ENCODE measurements at places on chromosomes 7 and 10.

GRCh38 chr7:130886438-130887135 lies 152.6 kb upstream of the KLF14 start:
- DNase-seq: no peak

DNA sequence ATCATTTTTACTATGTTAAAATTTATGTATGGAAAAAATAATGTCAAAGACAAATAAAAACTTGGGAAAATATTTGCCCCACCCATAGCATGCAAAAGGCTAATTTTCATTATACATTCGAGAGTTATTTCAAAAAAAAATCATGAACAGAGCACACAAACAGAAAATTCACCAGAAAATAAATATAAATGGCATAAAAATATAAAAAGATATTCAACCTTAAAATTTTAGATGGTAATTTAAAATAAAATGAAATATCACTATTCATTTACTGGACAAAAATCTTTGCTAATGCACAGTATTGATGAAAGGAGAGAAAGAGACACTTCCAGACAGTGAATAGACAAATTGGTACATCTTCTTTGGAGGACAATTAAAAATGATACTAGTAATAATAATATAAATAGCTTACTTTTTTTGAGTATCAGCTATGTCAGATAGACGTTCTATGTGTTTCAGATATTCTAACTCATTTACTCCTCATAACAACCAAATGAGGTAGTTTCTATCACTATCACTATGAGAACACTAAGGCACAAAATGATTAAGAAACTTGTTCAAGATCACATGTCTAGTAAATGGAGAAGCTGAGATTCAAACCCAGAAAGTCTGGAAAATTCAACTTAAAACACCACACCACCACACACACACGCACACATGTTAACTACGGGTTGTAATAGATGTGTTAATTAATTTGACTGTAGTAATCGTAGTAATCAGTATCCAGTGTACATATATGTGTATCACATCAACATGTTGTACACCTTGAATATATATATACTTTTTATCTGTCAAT lies 63.0 kb downstream of the CCDC71L start:
- no peak for DNase-seq

GRCh38 chr7:152673897-152674296 lies 2.0 kb downstream of the XRCC2 start:
- no peak for DNase-seq

DNA sequence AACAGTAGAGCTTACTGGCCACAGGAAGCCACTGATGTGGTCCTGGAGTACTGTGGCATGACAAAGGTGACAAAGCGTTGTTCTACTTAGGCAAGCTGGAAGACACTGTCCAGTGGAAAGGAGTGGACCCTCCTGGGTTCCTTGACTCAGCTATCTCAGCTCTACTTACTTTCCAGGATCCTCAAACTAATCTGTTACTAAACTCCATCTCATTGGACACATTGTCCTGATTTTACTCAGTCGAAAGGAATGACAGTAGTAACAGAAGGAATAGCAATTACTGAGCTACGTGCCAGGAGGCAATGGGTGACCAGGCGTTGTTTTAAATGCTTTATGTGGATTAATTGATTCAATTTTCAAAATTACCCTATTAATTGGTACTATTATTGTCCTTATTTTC lies 41.6 kb downstream of the ABLIM1 start:
- no peak for DNase-seq

DNA sequence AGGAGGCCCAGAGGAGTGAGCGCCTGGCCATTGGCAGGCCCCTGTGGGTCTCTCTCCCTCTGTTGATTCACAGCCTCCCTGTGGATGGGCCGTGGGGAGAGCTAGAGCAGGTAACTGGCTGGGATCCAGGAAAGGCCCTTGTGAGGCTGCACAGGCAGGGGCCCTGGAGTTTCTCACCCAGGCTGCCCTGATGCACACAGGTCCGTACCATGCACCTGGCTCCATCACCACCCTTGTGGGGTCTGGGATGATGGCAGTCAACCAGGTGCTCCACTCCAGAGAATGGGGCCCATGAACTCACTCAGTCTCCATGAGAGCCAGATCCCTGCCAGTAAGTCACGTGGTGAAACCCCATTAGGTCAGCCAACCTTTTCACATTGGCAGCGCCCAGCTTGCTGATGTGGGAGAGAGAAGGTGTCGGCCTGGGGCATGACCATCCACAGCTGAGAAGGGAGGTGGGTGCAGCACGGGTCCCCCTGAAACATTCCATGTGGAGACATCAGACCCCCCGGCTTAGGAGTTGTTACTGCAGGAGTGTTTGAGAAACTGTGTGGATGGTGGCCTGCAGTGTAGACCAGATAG lies 320.8 kb downstream of the ADARB2 start:
- no peak for DNase-seq

GRCh38 chr7:90594751-90595317 lies 1.3 kb upstream of the CDK14 start:
- no peak for DNase-seq

DNA sequence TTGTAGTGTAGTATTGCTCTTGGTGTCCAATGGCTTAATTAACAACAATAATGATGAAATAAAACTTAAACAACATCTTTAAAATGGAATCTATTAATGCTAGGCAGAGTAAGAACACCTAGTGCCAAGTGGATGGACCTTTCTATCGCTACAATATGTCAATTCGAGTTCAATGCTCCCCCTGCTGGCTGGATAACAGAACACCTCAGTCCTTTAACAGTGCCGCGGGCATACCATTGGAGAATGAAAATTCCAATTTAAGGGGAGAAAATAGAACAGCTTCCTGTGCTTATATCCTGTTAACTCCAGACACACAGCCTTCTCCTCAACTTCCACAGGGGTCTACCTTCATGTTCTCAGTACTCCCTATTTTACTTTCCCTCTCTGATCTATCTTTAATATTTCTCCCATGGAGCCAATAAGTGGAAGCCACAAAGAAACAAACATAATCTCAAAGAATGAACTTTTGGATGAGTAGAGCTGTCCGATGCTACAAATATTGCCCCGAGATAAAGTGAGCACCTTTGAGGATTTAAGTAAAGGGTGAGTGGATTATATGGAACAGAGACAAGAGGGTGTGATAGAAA lies 41.4 kb downstream of the COL1A2 start:
- peak; percentile 12 for DNase-seq

DNA sequence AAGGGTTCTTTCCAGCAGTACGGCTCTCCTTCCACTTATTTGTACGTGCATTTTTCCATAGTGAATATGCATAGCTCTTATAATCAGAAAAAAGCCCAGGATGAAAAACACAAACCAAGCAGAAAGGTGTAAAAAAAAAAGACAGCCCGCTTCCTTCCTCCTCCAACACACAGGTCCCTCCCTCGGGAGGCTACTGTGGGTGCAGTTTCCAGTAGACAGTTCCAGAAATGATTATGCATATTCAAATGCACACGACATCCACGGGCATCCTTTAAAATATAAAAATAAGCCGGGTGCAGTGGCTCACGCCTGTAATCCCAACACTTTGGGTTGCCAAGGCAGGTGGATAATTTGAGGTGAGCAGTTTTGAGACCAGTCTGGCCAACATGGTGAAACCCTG lies 59.9 kb downstream of the TNRC18 start:
- no peak for DNase-seq

- no peak for DNase-seq
Observed at GRCh38 chr10:130707389-130707979, 571.3 kb downstream of the GLRX3 start.

DNA sequence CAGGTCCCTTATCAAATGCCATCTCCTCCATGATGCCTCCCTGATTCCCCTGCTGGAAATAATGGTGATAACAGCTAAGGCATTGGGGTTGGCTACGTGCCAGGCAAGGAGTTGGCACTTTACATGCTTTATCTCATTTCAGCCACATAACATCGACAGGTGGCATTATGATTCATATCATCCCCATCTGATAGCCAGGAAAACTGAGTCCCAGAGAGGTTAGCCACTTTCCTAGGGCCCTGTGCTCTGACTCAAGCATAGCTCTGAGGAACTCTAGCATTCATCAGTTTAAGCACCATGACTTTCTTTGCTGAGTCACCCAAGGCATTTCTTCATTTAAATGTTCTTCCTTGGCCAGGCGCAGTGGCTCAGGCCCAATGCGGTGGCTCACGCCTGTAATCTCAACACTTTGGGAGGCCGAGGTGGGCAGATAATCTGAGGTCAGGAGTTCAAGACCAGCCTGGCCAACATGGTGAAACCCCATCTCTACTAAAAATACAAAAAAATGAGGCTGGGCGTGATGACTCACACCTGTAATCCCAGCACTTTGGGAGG lies 6.6 kb downstream of the LEP start:
- DNase-seq: no peak

- DNase-seq: no peak
Observed at GRCh38 chr7:46539892-46540483, 618.9 kb upstream of the IGFBP3 start.

DNA sequence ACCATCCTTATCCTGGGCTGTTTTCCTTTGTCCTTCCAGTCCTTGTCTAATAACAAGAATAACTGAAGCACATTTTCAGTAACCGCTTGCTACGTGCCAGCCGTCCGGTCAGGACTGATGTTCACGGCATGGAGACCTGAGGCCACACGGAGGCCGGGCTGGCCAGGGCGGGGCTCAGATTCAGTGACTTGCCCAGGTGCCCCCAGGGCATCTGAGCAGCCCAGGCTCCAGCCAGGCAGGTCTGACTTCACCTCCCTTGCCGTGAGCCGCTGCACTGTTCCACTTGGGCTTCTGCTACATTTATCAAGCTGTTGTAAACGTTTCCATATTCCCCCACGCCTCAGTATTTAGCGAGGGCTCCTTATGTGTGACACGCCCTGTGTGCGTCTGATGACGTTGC lies 43.6 kb upstream of the AP5Z1 start:
- no peak for DNase-seq

- no peak for DNase-seq
Observed at GRCh38 chr10:133358162-133358924, 524 bp upstream of the FUOM start.

GRCh38 chr10:79182781-79183467 lies 114.2 kb downstream of the ZMIZ1 start:
- no peak for DNase-seq

- DNase-seq: no peak
Observed at GRCh38 chr10:86316274-86316835, 50.2 kb downstream of the GRID1 start.

DNA sequence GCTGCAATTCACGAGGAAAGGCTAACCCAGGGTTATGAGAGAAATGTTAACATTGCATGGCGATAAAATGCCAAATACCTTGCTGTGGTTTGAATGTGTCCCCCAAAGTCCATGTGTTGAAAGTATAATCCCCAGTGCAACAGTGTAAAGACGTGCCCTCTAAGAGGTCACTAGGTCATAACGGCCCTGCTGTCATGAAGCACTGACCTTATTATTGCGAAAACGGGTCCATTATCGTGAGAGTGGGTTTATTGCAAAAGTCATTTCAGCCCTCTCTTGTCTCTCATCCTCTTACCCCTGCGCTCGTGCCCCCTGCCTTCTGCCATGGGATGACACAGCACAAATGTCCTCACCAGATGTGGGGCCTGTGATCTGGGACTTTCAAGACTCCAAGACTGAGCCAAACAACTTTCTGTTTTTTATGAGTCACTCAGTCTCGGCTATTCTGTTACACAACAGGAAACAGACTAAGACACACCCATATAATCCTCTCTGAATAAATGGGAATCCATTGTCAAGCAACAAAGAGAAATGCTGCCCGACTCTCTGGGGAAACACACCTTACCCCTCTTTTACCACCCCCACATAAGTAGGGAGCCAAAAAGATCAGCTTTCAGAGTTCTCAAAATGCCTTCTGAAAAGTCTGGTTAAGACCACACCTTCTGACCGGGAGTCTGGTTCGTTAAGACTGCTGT lies 73.1 kb upstream of the UCN3 start:
- peak; percentile 57 for DNase-seq

DNA sequence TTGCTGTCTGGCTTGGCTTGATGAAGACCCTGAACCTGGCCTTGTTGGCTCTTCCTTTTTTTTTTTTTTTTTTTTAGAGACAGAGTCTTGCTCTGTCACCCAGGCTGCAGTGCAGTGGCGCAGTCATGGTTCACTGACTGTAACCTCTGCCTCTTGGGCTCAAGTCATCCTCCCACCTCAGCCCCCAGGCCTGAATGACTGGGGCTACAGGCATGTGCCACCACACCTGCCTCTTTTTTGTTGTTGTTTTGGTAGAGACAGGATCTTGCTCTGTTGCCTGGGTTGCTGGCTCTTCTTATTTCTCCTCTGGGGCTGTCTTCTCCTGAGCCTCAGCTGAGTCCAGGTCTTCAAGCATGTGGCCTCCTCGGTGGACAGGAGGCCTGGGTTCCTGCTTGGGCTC lies 44.7 kb downstream of the PRF1 start:
- no peak for DNase-seq

GRCh38 chr10:93150990-93151547 lies 77.4 kb downstream of the CYP26A1 start:
- DNase-seq: no peak

- DNase-seq: no peak
Observed at GRCh38 chr10:75646218-75646915, 214.9 kb downstream of the LRMDA start.

- no peak for DNase-seq
Observed at GRCh38 chr10:29136411-29136810, 152.5 kb upstream of the LYZL1 start.

GRCh38 chr10:3090914-3091787 lies 23.8 kb downstream of the PFKP start:
- DNase-seq: no peak

DNA sequence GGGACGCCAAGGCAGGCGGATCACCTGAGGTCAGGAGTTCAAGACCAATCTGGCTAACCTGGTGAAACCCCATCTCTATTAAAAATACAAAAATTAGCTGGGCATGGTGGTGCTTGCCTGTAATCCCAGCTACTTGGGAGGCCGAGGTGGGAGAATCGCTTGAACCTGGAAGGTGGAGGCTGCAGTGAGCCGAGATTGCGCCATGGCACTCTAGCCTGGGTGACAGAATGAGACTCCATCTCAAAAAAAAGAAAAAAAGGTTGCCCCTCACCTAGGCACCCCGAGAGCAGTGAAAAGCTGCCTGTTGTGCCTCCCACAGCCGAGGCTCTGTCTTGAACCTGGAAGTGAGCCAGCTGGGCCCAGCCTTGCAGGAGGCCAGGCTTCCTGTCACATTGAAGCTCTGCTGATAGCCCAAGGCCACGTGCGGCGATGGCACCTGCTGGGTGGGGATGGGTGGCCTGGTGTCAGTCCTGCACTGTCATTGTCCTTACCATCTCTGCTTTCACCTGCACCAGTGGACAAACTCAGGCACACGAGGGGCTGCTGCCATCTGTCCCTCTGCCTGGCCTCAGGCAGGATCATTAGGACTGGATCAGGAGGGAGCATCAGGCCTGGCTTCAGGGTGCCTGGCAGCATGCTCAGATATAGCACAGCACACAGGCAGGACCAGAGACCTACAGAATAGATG lies 37.8 kb downstream of the DNAJB12 start:
- peak; percentile 58 for DNase-seq

Measured in activated T-helper 1 cell treated with Interleukin-2 at 50 U/mL for 16 hours (primary cell).